ENCODE measurements at places on chromosomes 3 and 15.

GRCh38 chr3:15823092-15823491 is 25.3 kb upstream of the ANKRD28 start:
- no peak for DNase-seq

GRCh38 chr15:89400782-89401545 is 66.3 kb upstream of the POLG start:
- DNase-seq = no peak

GRCh38 chr3:133938770-133939462 is 43.2 kb upstream of the RAB6B start:
- DNase-seq = no peak

DNA sequence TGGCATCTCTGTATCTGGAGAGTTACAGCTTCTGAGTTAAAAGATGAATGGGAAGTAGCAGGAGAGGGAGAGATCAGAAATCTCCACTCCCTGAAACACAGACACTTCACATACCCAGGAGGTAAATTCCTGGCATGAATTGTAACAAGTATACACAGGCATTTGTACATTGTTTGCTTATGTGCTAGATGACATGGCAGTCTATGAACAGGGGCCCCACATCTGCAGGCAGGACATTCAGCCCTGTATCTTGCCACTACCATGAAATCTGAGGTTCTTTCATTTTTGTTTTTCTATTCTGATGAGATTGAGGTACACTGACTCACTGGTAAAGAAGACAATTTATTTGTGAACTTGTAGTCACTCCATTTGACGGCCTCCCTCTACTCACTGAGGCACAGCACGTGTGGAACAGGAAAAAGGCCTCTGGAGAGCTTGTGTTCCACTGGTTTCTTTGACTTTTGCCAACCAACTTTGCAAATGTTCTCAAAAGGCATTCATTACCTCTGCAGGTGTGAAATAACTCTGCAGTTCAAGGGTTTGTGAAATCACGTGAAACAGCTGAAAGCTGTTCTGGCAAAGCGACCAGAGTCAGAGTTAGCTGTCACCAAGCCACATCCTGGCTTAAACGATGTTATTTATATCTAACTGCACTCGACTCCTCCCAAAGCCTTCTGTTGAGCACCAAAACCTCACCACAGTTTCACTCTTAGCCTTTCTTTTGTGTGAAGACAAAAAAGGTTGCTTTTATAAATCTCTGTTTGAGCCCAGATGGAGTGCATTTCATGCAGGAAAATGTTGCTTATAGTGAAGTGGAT is 401.3 kb upstream of the CFAP20DC start:
- no peak for DNase-seq

DNA sequence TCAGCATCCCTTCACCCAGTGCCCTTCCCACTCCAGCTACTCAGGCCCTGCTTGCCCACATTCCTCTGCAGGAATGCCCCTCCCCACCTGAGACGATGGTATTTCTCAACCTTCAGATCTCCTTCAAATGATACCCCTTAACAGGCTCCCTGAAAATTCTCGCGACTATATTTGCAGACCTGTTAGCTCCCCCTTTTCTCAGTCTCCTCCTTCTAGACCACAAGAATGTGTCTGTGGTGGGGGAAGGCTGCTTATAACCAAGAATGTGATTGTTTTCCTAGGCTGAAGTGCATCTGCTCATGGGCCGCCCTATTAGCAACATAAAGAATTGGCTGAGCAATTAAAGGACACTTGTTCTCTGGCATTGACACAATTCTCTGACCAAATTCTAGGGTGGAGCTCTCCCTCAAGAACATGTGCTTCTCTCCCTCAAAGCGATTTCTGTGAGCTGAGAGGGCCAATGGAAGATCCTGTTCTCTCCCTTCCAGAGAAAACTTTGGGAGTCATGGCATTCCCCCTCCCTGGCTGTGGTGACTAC is 19.1 kb upstream of the LIMD1 start:
- no peak for DNase-seq

- no peak for DNase-seq
Measured at GRCh38 chr3:29293421-29293820, 12.6 kb downstream of the RBMS3 start.

GRCh38 chr3:77407441-77407840 is 367.5 kb downstream of the ROBO2 start:
- DNase-seq = no peak

- no peak for DNase-seq
Measured at GRCh38 chr15:84666373-84666772, 8.4 kb upstream of the NMB start.

DNA sequence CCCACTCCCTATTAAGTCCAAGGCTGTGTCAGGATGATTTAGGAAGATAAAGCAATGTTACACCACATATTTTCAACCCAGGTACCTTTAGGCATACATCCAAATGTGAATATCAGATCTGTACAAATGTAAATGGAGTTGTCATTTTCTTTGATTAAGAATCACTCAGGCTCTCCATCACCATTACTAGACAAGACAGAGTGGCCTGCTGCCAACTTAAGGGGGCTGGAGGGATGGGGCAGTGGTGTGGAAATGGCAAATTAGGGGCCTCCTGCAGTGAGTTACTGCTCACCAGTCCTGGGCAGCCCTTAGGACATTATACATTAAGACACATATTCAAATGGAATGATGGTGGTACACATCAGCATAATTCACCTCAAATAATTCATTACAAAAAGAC is 211.0 kb downstream of the TNIK start:
- no peak for DNase-seq

DNA sequence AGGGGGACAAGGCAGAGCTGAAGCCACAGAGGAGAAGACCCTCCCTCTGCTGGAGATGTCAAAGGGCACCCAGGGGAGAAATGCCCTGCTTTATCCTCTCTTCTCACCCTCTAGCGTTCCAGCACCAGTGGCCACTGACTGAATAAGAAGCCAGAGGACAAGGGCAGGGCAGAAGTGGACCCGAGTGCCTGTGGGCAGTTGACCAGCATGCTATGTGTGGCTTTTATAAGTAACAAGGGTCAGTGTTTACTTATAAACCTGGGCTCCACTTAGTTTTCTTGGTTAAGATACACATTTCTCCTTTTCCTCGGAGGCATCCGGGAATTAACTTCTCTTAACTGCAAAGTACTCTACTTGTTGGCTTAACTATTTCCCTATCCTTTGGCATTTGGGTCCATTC is 13.3 kb upstream of the HDAC11 start:
- DNase-seq = no peak

- peak; percentile 20 for DNase-seq
Measured at GRCh38 chr15:70474471-70475406, 288.6 kb downstream of the UACA start.

- no peak for DNase-seq
Measured at GRCh38 chr15:47689660-47690059, 27.6 kb upstream of the SEMA6D start.

- DNase-seq = no peak
Measured at GRCh38 chr3:181718369-181718768, 6.6 kb downstream of the SOX2 start.

DNA sequence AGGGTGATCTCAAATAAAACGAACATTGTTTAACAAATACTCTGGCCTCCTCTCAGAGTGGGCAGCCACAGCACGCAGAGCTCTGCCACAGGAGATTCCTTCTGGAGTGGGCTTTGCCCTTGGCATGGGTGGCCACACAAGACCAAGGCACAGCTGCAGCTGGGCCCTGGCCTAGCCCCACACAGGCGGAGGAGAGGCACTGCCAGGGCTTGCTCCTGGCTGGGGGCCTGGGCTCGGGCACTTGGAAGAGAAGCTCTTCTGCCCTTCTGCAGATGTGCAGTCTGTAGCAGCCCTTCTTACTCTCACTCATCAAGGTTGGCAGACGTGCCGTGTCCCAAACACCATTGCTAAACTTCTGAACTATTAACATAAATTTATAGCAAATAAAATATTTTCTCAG is 67.2 kb downstream of the CRTC3 start:
- DNase-seq = peak; percentile 28

GRCh38 chr3:128878556-128879124 is 780 bp upstream of the ACAD9 start:
- no peak for DNase-seq

DNA sequence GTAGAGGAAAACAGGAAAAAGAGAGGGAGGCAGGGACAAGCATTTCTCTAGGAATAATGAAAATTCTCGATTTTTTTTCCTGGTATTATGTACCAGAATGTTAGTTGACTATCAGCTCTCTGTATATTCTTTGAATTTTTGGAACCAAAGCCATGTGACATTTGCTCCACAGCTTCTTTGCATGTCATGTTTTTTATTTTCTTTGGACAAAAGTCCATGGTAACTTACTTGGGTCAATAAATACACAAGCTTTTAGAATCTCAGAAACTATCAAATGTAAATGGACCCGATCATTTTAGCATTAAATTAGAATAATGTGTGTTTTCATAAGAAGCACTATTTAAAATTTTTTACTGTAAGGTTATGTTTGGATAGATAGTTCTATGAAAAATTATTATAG is 320.5 kb downstream of the ZIC1 start:
- no peak for DNase-seq

GRCh38 chr3:8882171-8882593 is 81.1 kb downstream of the RAD18 start:
- no peak for DNase-seq

- no peak for DNase-seq
Measured at GRCh38 chr3:183692436-183692835, 5.2 kb upstream of the YEATS2 start.

DNA sequence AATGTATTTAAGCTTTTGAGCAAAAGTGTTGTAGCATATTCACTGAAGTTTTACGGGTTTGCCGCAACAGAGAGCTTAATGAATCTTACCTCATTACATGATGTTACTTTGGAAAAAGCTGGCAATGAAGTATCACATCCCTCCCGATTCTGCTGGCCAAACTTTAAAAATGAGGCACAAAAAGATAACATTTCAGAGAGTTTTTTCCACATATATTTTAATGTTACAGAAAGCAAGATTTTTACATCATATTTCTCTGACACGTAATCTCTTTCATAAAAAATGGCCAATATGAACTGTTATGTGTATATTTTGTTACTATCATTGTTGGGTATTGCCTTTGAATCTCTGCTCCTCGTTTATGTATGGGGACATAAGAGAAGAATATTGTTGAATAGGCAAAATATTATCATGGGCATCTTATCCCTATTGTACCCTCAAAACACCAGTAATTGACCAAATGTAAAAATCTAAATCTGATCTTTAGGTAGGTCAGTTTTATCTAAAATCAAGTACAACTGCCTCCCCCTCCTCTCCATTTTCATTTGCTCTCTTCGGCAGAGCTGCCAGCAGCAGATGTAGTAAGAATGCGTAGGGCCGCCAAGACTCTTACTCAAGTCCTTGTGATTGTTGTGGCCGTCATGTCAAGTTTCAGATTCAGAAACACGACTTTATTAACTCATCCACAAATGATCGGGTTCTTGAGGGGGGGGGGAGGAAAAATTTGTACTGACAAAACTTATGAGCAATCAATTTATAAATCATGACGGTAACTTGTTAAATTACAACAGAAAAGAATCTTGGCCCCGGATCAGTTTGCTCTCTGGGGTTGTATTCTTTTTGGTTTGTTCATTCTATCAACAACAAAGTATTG is 106.7 kb upstream of the THRB start:
- DNase-seq = no peak

- DNase-seq = peak; percentile 25
Measured at GRCh38 chr3:39808467-39809180, 785 bp upstream of the MYRIP start.

DNA sequence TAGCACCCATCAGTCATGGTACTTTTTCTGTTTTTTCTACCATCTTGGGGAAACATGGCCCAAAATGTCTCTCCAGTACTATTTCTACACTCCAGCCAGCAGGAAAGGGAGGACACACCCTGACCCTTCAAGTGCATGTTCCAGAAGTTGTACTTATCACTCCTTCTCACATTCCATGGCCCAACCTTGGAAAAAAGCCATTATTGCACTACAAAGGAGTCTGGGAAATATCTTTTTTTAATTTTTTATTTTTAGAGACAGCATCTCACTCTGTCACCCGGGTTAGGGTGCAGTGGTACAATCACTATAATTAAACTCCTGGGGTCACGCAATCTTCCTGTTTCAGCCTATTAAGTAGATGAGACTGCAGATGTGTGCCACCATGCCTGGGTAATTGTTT is 100.0 kb upstream of the PPP2R3A start:
- DNase-seq = no peak

GRCh38 chr15:73023071-73023470 is 29.2 kb upstream of the NEO1 start:
- no peak for DNase-seq

GRCh38 chr3:31356941-31357340 is 175.8 kb upstream of the STT3B start:
- DNase-seq = no peak

DNA sequence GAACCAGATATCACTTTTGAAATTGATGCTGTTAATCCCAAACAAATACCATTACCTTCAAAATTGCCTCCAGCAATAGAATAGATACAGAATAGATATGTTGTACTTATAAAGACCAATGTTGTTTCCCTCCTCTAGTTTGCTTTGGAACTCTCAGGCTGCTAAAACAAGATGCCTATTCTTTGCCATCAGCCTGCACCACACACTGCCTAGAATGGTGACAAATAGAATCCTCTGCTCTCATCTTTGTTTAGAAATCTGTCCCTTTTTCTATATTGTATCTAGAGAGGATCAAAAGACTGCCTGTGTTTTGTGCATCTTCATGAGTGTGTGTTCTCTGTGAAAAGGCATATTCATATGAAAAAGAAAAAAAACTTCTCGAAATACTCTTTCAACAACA is 349.2 kb upstream of the CCDC54 start:
- no peak for DNase-seq

DNA sequence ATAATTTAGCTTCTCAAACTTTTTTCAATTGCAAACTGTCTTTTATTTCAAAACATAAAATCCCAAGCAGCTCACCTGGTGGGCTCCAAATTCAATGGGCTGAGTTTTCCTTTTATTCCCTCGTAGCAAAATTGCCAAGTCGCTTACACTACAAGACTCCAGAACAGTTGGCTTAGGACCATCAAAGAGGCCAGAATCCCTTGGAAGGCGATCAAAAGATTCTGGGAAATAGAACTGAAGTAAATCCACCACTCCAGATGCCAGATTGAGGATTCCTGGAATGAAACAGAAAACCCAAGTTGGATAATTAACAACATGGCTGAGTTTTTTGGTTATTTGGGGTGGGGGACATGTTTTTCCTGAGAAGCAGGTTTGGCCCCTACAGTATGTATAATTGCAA is 87.7 kb upstream of the DCLK3 start:
- no peak for DNase-seq

- no peak for DNase-seq
Measured at GRCh38 chr15:41417418-41418195, 712 bp downstream of the RTF1 start.

Data from amygdala (tissue), 56 donors.